Left cardiac atrium (tissue), 4 donors: ENCODE measurements at places on chromosomes 16 and 17. TPM values are rescaled to one million over a fixed set of nuclear protein-coding genes. Genes with fewer than 3 reads are reported as not detected.

Gene ITGB4
- 26.9 TPM for total RNA-seq

Gene PDIA2
- 2.4 TPM for total RNA-seq

Gene GALR2
- total RNA-seq: not detected

Gene KDM8
- 4.2 TPM for total RNA-seq

Gene TOM1L1
- total RNA-seq: 10.4 TPM

Gene WNT9B
- total RNA-seq: 3.8 TPM

Gene GAS2L2
- 0.47 TPM for total RNA-seq

Gene TBC1D3L
- total RNA-seq: 6.7 TPM

Gene CD300LG
- total RNA-seq: 15.0 TPM

Gene TAT
- total RNA-seq: not detected

Gene GOSR1
- 42.7 TPM for total RNA-seq

Gene MMP28
- total RNA-seq: 5.0 TPM

Gene SNX20
- total RNA-seq: 1.2 TPM

Gene UMOD
- not detected for total RNA-seq
